ENCODE measurements at places on chromosomes 16 and 17.

- DNase-seq = no peak
Measured at GRCh38 chr16:83915081-83915480, 16.2 kb downstream of the MLYCD start.

DNA sequence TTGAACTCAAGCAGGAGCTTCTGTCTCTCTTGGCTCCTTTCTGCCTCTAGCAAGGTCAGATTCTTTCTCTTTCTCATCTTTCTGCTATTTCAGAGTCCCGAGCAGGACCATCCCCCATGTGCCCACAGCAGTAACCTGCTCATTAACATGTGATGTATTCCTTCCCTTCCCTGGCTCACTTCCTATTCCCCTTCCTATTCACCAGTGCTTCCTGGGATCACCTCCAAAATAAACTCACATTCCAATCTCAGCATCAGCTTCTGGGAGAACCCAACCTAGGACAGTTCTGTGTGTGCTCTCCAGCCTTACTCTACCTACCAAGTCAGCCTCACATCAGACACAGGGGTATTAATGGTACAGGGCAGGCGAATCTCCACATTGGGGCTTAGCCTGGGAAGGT, 546.4 kb upstream of the SALL1 start:
- DNase-seq = no peak

GRCh38 chr16:57522960-57523359, 13.4 kb downstream of the CCDC102A start:
- DNase-seq = no peak

GRCh38 chr17:70329721-70330120, 160.4 kb downstream of the KCNJ2 start:
- no peak for DNase-seq

DNA sequence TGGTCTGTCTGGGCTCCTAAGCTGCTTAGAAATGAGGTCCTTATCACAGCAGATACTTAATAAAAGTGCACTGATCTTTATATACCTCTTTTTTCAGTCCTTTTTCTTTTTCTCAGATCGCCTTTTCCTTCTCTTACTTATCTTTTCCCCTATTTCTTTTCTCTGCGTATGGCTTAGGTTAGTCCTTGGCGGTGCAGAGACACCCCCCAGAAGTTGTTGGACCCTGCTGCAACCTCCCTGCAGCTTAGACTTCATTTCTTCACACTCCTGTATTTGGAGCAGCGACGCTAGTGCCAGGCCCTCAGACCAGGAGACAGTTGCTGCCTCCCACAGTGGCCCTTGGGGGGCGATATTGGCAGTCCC, 67.6 kb downstream of the CENPV start:
- DNase-seq = no peak

- DNase-seq = no peak
Measured at GRCh38 chr17:19618015-19618414, 30.5 kb upstream of the ALDH3A2 start.

GRCh38 chr17:78112518-78113471, 15.8 kb downstream of the TMC6 start:
- peak; percentile 38 for DNase-seq

GRCh38 chr16:23856251-23856709, 20.5 kb downstream of the PRKCB start:
- no peak for DNase-seq

GRCh38 chr17:7404737-7405349, 946 bp upstream of the TMEM256 start:
- no peak for DNase-seq
